Activated T-cell treated with anti-CD3 and anti-CD28 coated beads for 48 hours (primary cell): ENCODE measurements at places on chromosomes 6 and 20.

DNA sequence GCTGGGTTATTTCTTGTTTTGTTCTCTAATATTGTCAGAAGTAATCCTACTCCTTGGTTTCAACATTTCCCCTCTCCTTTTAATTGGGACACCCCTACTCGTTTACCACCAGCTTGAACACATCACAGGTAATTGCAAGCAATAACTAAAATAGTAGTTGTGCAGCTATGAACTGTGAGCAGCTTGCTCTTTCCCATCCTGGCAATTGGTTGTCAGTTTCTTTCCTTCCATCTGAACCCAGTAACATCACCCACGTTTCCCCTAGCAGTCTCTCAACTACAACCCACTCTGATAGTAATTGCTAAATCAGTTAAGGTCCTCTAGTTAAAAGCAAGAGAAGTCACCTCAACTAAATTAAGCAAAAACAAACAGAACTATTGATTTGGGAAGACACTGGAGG is 47.6 kb upstream of the GNRH2 start:
- DNase-seq, result no peak

- no peak for DNase-seq
Measured at GRCh38 chr6:22412994-22413393, 116.2 kb upstream of the PRL start.

DNA sequence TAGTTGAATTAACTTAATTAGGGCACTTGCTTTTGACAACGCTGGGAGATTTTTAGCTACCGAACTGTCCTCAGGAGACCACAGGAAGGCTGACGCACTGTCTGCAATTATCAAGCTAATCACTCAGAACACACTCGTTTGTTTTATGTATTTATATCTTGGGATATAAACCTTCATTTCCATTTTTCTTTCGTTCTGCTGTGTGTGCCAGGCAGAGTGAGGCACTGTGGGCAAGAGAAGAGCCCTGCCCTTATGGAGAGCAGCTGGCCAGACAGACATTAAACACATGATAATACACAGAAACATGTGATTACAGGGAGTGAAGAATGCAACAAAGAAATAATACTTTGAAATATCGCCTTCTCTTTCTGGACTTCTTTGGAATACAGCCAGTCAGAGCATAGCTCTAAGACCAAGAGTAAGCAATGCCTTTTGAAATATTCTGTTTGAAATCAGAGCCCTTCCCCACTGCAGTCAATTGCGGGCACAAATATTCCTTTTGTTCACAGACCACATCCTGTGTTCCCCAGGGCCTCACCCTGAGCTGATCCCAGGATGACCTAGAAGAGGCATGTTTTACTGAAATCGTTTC is 96.8 kb downstream of the ANKRD60 start:
- no peak for DNase-seq

DNA sequence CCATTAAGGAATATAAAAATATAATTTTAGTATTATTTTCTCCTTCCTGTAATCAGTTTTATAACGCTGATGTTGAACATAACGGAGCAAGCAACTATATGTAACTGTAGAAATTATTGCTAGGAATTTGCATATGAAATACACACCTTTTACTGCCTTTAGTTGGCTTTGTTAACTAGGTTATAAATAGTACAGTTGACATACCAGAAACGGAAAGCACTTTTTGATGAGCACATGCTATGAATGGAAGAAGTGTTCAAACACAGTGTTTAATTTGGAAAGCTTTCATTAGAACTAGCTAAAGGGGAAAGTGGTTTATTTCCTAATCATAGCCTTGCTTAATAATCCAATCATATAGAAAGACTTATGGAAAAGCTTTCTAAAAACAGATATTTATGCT is 25.3 kb upstream of the BEND3 start:
- DNase-seq, result no peak

DNA sequence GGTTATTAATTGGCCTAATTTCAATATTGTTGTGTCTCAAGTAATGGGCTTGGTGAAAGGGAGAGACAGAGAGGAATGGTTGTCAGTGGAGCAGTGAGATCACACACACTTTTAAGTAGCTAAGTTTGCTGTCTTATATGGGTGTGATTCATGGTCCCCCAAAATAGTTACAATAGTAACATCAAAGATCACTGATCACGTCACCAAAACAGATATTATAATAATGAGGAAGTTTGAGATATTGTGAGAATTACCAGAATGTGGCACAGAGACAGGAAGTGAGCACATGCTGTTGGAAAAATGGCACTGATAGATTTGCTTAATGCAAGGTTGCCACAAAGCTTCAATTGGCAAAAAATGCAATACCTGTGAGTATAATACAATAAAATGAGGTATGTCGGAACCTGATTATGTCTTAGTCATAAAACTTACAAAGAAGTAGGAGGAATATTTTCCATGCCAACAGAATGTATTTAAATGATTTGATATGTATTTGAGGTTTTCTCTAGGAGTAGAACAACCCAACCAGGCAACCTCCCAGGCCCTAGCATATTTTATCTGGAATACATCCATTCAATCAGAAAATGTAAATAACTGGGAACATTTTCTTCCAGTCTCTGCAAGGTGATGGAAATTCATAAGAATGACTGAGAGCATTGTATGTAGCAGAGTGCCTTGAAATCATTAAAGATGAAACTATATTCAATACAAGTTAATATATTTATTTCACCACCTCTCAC is 167.8 kb downstream of the CARMIL1 start:
- DNase-seq, result no peak

GRCh38 chr6:26311385-26312095 is 53.5 kb upstream of the BTN3A2 start:
- DNase-seq, result no peak

DNA sequence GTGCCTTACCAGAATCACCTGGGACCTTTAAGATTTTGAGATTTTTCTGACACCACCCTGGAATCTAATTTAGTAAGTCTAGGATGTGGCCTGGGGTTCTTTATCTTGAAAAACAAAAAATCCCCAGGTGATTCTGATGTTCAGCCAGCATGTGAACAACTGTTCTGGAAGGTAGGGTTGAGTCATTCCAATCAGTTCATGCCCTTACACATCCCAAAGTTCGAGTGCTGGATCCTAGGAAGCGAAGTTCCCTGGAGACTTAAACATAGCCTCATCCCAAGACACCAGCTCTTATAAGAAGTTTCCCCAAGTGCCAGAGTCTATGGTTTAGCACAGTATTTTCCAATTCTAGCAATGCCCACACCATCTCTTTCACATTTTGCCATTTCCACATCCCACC is 6.3 kb upstream of the TSHZ2 start:
- DNase-seq, result no peak

DNA sequence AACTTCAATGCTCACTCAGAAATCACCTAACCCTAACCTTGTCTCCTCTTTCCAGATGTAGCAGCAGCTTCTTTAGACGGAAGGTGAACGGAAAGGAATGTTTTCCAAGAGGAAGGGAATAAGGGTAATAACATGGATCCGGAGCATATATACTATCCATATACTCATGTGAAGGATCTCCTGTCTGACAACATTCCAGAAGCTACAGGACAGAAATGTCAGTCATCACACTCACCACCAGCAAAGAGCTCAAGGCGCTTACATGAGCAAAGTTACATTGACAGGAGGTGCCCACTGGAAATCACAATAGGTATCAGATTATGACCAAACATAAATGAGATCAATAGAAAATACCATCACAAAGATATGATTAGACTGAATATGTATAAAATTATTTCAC is 122.1 kb upstream of the CCDC28A start:
- no peak for DNase-seq

DNA sequence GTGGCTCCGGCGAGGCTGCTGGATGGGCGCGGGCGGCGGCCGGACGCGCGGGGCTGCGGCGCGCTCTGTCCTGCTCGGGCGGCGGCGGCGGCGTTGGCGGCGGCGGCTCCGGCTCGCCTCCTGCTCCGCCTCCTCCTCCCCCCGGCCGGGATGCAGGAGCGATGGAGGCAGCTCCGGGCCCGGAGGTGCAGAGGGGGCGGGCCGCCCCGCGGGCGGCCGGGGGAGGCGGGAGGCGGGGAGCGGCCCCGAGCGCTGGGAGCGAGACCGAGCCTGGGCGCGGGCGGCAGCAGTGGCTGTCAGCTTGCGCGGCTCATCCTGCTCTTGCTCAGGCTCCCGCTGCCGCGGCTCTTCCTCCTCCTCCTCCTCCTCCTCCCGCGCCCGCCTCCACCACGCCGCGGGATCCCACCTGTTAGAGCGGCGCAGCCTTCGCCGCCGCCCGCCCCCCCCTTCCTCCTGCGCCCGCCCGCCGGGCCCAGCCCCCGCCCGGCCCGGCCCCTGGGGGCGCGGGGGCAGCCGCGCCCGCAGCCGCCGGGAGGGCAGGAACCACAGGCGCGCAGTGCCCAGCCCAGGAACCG is at the start of gene NOL4L:
TSS of gene NOL4L (minus strand) at position 323 of the 575 bp plus-strand sequence. CDS start 443 bp downstream, outside the sequence.
- DNase-seq, result no peak

DNA sequence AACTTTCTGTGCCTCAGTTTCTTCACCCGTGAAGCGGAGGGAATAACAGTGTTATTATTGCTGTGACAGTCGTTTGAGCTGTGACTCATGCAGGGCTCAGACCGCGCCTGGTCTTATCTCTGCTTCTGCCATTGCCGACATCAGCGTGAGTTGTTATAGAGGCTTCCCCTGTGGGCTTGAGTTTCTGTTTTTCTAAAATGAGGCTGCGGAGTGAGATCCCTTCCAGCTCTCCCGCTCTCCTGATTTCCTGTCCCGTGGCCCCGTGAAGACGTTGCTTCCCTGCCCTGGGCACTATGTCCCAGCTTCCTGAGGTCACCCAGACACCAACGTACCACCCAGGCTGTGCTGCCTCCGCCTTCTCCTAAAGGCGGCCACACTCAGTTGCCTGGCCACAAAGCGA is 278.5 kb downstream of the BMP7 start:
- no peak for DNase-seq

DNA sequence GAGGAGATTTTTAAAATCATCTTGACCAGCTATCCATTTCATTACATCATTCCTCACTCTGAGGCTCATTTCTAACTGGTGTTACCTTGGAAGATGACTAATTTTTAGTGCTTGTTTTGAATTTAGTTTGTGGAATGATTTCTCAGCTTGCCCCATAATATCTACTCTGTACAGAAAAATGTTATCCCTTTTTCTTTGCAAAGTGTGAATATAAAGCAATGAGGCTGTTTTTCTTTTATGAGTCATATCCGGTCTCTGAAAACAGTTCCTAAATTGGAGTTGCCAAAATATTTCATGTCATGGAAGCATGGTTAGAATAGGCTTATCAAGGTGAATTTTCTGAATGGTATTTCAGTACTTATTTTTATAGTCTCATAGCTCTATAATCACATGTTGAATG is 43.8 kb downstream of the FUT9 start:
- no peak for DNase-seq

DNA sequence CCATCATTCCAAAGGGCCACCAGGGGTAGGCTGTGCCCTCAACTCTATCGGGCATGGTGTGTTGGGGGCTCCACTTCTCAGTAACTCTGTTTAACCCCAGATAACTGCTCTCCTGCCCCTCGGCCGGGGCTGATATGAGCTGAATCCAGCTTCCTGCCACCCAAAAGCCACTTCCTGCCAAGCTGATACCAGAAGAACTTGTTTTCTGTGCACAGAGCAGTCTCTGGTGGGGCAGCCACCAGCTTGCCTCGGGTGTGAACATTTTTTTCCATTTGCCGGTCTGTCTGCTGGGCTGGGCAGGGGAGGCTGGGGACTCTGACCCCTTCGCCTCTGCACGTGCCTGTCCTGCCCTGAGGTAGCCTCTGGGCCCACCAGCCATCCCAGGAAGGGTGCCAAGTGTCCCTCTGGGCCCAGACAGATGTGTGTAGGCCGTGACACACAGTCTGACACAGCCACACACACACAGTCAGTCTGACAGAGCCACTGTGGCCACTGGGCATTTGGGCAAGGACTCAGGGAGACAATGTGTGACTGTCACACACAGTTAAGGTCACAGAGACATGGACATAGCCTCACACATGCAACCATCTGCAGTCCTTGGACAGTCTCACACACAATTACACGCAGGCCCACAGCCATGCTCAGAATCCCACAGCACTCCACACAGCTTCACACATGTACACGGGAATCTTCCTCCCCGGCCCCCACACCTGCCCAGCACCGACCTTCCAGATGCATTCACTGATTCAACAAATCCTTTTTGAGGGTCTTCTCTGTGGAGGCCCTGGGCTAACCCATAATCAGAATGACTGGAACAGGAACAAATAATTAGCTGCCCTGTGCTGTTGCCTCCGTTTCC is 45.1 kb downstream of the NOL4L start:
- peak; percentile 51 for DNase-seq

DNA sequence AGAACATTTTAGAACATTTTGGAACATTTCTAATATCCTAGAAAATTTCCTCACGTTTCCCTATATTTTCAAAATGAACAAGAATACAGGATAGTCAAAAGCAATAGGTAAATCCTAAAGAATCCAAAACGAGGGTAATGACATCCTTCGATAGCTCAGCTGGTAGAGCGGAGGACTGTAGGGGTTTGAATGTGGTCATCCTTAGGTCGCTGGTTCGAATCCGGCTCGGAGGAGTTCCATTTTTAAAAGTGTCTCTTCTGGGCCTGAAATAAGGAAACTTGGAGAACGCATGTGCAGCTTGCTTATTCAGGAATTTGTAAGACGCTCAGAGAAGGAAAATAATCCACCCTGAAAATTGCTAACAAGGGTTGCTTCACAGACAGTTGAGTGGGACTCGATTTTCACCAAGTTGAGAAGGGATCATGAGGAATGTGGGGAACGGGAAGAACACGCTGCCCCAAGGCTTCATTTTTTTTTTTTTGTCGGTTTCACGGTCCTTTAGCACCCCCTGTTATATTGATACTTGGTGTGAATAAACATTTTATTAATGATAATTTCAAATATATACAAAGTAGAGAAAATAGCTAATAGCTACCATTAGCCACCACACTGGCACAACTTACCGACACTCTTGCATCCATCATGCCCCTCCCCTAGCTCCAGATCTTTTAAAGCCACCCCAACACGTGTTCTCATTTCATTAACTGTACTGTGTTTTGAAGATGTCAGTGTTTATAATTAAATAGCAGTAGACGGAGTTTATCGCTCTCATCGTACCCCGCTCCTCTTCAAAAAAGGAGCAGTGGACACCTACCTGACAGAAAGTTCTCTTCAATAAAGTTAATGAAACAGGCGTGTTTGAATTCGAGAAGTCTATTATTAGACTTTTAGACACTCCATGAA is 1.8 kb upstream of the ABT1 start:
- DNase-seq, result peak; percentile 64

GRCh38 chr6:5506149-5506548 is 244.8 kb downstream of the FARS2 start:
- DNase-seq, result no peak

- no peak for DNase-seq
Measured at GRCh38 chr6:52749556-52750152, 13.6 kb downstream of the GSTA2 start.

DNA sequence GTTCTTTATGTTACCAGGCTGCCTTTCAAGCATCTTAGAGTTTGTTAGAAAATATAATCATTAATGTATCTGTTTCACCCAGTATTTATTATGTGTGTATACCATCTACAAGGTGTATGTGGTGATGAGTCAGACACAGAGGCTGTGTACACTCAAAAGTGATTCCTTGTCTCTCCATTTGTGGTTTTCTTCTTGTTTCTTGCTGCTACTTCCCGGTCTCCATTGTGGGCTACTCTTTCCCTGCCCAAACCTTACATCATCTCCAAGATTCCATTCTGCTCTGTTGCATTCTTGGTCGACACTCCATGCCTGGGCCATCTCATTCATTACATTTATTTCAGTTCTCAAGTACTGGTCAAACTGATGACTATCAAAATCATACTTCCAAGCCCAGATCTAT is 182.2 kb upstream of the STXBP5 start:
- DNase-seq, result no peak

- DNase-seq, result no peak
Measured at GRCh38 chr6:29227235-29227634, 56.5 kb downstream of the OR2J2 start.

GRCh38 chr6:73393278-73393677 is 1.4 kb upstream of the DDX43 start:
- no peak for DNase-seq

- no peak for DNase-seq
Measured at GRCh38 chr20:6006603-6006949, 47.3 kb downstream of the LRRN4 start.
